ENCODE measurements at places on chromosomes 6 and 20. TPM values are rescaled to one million over a fixed set of nuclear protein-coding genes. Genes with fewer than 3 reads are reported as not detected.

The ABHD16B gene
- not detected for total RNA-seq

The MACROD2 gene
- total RNA-seq, result 3.1 TPM

The ELOVL4 gene
- total RNA-seq, result 2.8 TPM

- no peak overlapping the region for H3K27ac ChIP-seq
- H3K27me3 ChIP-seq, result peaks cover 31% of the 10 kb centered on the region
- no peaks in the 10 kb centered on the region for H3K36me3 ChIP-seq
- peak; percentile 40 for DNase-seq
Observed at GRCh38 chr20:46128310-46129151, 10.4 kb downstream of the CD40 start.

- H3K4me3 ChIP-seq, result no peak overlapping the region
- H3K27ac ChIP-seq, result peak overlapping the region; percentile 83
- DNase-seq, result no peak
- H3K36me3 ChIP-seq, result no peaks in the 10 kb centered on the region
Observed at GRCh38 chr6:6946206-6947155, 161.3 kb upstream of the RREB1 start.

GRCh38 chr6:82554666-82555065 lies 191.0 kb downstream of the TPBG start:
- H3K27ac ChIP-seq, result no peak overlapping the region
- H3K27me3 ChIP-seq, result no peaks in the 10 kb centered on the region
- no peaks in the 10 kb centered on the region for H3K36me3 ChIP-seq
- no peak for DNase-seq

DNA sequence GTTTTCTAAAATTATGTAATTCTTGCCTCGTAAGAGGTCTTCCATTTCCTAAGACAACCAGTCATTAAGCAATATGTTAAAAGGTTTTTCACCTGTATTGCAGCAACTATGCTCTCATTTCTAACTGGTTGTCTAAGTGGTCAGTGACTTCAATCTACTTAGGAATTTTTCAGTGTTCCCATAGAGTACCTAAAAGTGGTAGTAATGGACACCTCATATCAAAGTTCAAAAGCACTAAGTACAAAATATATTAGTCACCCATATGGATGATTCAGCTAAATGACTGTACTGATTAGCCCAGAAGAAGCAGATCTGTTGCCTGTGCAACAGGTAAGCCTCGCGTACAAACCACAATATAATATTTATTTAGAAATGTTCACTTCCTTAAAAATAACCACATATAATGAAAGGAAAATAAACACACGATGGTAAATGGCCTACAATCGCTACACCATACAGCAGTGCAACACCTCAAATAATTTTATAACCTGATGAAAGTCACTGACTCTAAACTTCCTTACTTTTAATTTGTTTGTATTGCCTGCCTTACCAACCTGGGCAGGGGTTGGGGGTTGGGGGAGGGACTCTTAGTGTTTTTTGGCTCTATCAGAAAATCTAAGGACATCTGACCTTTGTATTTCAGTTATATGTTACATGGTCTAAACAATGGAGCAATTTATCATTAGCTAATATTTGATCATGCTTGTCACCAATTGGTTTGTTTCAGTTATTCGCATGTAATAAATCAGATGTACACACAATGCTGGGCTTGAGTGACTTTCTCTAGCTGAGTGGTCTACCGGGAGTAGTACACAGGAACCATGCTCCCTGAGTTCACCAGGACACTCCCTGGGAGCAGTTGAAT lies 105.9 kb downstream of the HIVEP2 start:
- no peak for DNase-seq
- no peak overlapping the region for H3K4me3 ChIP-seq
- H3K4me1 ChIP-seq, result peaks cover 15% of the 10 kb centered on the region
- H3K36me3 ChIP-seq, result no peaks in the 10 kb centered on the region
- H3K27me3 ChIP-seq, result no peaks in the 10 kb centered on the region

DNA sequence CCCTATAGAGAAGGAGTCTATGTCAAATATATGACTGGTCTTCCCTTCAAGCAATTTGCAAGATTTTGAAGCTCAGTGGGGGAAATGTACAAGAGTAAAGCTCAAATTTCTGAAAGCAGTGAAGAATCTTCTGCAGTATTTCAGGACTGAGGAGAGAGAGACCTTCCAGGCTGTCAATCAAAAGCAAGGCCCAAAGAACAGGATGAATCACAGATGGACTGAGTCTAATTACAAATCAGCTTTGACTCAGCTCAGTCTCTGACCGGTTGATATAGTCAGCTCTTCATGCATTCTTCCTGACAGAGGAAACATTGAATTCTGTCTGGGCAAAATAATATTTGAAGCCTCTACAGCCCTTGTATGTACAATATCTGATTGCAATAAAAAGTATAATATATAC lies 7.7 kb upstream of the HTR1B start:
- no peak overlapping the region for H3K27ac ChIP-seq
- no peak overlapping the region for H3K4me3 ChIP-seq
- peaks cover 4% of the 10 kb centered on the region for H3K4me1 ChIP-seq
- H3K27me3 ChIP-seq, result no peaks in the 10 kb centered on the region
- DNase-seq, result no peak

DNA sequence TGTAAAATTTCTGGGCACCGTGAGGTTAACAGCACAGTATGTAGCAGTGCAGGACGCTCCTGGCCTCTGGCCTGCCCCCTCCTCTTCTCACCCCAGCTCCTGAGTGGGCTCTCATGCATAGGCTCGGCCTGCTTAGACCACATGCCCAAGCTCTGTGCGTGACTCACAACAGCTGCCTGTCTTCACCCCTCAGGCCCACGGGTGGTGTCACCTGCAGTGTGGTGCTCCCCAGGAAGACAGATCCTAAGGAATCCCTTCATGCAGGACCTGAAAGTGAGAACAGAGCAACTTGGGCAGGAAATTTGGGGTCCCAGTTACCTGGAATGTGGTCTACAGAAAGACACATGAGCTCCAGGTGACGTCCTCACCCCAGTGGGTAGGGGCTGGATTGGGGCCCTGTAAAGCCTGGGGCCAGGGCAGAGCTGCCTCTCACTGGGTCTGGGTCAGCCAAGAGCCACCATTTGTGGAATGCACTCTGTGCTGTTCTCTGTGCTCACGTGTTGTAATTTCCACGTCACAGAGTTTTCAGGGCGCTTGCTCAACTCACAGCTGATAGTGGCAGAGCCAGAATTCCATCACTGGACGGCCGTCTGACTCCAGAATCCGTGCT lies 37.0 kb upstream of the PXDC1 start:
- H3K4me1 ChIP-seq, result peaks cover 7% of the 10 kb centered on the region
- no peak overlapping the region for H3K4me3 ChIP-seq
- peak overlapping the region; percentile 92 for H3K27ac ChIP-seq
- DNase-seq, result peak; percentile 60
- H3K36me3 ChIP-seq, result no peaks in the 10 kb centered on the region

GRCh38 chr6:63637865-63638445 lies 2.4 kb downstream of the PHF3 start:
- peak overlapping the region; percentile 93 for H3K4me3 ChIP-seq
- no peak overlapping the region for H3K27ac ChIP-seq

DNA sequence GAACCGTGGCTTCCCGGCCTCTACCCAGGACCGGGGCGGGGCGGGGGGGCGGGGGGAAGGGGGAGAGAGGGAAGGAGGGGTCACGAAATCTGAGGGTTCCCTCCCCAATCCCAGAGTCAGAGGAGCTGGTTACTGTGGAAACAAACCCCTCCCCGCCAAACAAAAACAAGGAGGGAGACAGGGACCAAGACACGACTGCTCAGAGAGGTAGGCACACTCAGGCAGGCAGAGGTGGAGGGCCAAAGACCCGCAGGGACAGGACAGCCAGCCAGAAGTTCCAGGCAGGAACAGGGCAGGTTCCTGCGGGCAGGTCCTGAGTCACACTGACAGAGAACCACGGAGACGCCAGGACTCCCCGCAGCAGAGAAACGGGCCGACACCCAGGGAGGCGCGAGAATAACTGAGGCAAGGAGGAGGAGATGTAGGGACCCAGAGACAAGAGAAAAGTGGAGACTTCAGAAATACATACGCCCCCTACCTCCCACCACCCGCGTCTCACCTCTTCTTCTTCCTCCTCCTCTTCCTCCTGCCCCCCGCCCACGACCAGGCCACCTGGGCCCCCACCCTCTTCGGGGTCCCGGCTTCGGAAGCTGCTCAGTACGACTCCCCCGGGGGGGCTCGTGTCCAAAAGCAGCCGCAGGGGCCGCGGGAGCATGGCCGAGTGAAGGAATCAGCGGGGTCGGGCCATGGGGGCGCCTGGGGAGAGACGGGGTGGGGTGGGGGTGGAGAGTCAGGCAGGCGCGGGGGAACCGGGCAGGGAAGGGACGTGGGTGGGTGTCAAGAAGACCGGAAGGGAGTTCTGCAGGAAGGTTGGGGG lies 578 bp downstream of the RGL2 start:
- H3K36me3 ChIP-seq, result no peaks in the 10 kb centered on the region
- no peaks in the 10 kb centered on the region for H3K27me3 ChIP-seq
- peak; percentile 79 for DNase-seq
- peak overlapping the region; percentile 99 for H3K27ac ChIP-seq

- DNase-seq, result no peak
- no peak overlapping the region for H3K4me3 ChIP-seq
- H3K4me1 ChIP-seq, result peaks cover 29% of the 10 kb centered on the region
- no peak overlapping the region for H3K27ac ChIP-seq
- H3K27me3 ChIP-seq, result no peaks in the 10 kb centered on the region
Observed at GRCh38 chr6:134464690-134465411, 146.9 kb upstream of the SGK1 start.

GRCh38 chr6:170516783-170517616 lies 36.1 kb downstream of the PSMB1 start:
- peak; percentile 80 for DNase-seq
- no peak overlapping the region for H3K4me3 ChIP-seq

DNA sequence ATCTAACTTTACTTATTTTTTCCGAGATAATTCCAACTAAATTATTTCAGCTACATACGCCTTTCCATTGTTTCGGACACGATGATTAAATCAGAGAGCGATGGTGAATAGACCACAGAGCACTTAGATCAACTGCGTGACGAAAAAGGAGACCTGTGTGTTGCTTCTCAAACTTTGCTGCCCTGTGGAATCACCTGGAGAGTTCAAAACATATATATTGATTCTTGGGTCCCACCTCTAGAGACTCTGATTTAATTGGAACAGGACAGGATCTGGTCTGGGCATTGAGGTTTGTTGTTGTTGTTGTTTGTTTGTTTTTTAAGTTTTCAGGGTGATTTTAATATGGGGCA lies 401 bp upstream of the TNFRSF21 start:
- peak overlapping the region; percentile 28 for H3K27ac ChIP-seq
- no peaks in the 10 kb centered on the region for H3K36me3 ChIP-seq
- no peaks in the 10 kb centered on the region for H3K27me3 ChIP-seq
- H3K4me1 ChIP-seq, result peaks cover 18% of the 10 kb centered on the region
- no peak overlapping the region for H3K4me3 ChIP-seq

GRCh38 chr6:52995913-52996645 lies 995 bp upstream of the GSTA4 start:
- peak; percentile 33 for DNase-seq
- no peaks in the 10 kb centered on the region for H3K27me3 ChIP-seq
- H3K4me1 ChIP-seq, result peaks cover 12% of the 10 kb centered on the region
- peak overlapping the region; percentile 6 for H3K27ac ChIP-seq
- H3K36me3 ChIP-seq, result no peaks in the 10 kb centered on the region

- H3K27ac ChIP-seq, result peak overlapping the region; percentile 81
- no peaks in the 10 kb centered on the region for H3K27me3 ChIP-seq
- H3K4me1 ChIP-seq, result peaks cover 5% of the 10 kb centered on the region
- no peaks in the 10 kb centered on the region for H3K36me3 ChIP-seq
Observed at GRCh38 chr6:70413992-70414494, 735 bp downstream of the FAM135A start.

DNA sequence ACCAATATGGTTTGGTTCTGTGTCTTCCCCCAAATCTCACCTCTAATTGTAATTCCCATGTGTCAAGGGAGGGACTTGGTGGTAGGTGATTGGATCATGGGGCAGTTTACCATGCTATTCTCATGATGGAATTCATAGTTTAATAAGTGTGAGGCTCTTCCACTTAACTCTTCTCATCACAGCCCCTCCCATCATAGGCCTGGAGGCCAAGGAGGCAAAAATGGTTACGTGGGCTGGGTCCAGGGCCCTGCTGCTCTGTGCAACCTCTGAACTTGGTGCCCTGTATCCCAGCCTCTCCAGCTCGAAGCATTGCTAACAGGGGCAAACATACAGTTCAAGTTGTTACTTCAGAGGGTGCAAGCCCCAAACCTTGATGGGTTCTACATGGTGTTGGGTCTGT lies 232.7 kb downstream of the ADGRG6 start:
- no peaks in the 10 kb centered on the region for H3K36me3 ChIP-seq
- H3K27ac ChIP-seq, result no peak overlapping the region
- no peaks in the 10 kb centered on the region for H3K27me3 ChIP-seq
- H3K4me3 ChIP-seq, result no peak overlapping the region
- H3K4me1 ChIP-seq, result no peaks in the 10 kb centered on the region
- no peak for DNase-seq

DNA sequence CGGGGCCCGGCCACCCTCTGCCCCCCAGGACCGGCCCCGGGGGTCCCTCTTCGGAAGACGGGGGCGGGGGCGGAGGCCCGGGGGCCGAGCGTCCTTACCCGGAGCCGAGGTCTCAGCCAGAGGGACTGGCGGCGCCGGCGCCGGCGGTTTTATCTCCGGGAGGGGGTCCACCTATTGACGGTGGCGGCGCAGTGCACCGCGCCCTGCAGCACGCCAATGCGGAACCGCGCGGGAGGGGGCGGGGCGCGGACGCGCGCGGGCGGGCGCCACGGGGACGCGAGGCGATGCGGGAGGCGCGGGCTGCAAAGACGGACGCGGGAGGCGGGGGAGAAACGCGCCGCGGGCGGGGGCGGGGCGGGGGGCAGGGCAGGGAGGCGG lies at the start of gene EEF1A2:
EEF1A2 (minus strand) TSS at position 124 of the 378 bp plus-strand sequence. CDS start 1,320 bp downstream, outside the sequence.
- DNase-seq, result peak; percentile 78
- no peak within 1 kb of the TSS for H3K27ac ChIP-seq

DNA sequence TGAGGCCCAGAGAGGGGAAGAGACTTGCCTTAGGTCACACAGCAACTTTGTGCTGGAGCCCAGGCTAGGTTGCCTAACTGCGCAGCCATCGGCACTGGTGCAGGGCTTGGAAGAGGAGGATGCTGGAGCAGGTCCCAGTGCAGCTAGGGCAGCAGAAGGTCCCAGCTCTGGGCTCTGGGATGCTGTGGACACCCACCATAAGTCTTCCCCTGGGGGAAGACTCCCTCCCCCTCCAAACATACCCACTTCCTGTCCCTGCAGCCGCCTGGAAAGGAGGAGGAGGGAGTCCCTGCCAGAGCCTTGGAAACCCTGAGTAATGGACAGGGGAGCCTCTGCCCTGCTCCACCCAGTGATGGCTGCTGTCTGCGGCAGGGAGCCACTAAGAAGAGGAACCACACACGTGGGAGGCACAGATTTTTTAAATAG lies 93.6 kb downstream of the NCR2 start:
- H3K27ac ChIP-seq, result peak overlapping the region; percentile 68
- H3K36me3 ChIP-seq, result no peaks in the 10 kb centered on the region
- peak; percentile 53 for DNase-seq
- peaks cover 39% of the 10 kb centered on the region for H3K4me1 ChIP-seq
- H3K4me3 ChIP-seq, result no peak overlapping the region
- H3K27me3 ChIP-seq, result peaks cover 8% of the 10 kb centered on the region

Measured in hepatocyte (in vitro differentiated cells).